ENCODE measurements at places on chromosomes 2 and 18. TPM values are rescaled to one million over a fixed set of nuclear protein-coding genes. Genes with fewer than 3 reads are reported as not detected.

ANKRD44 gene
- total RNA-seq: 16.6 TPM

CLEC4F gene
- total RNA-seq: not detected

EFHD1 gene
- 114 TPM for total RNA-seq

ZNF521 gene
- total RNA-seq: 57.1 TPM

DNA sequence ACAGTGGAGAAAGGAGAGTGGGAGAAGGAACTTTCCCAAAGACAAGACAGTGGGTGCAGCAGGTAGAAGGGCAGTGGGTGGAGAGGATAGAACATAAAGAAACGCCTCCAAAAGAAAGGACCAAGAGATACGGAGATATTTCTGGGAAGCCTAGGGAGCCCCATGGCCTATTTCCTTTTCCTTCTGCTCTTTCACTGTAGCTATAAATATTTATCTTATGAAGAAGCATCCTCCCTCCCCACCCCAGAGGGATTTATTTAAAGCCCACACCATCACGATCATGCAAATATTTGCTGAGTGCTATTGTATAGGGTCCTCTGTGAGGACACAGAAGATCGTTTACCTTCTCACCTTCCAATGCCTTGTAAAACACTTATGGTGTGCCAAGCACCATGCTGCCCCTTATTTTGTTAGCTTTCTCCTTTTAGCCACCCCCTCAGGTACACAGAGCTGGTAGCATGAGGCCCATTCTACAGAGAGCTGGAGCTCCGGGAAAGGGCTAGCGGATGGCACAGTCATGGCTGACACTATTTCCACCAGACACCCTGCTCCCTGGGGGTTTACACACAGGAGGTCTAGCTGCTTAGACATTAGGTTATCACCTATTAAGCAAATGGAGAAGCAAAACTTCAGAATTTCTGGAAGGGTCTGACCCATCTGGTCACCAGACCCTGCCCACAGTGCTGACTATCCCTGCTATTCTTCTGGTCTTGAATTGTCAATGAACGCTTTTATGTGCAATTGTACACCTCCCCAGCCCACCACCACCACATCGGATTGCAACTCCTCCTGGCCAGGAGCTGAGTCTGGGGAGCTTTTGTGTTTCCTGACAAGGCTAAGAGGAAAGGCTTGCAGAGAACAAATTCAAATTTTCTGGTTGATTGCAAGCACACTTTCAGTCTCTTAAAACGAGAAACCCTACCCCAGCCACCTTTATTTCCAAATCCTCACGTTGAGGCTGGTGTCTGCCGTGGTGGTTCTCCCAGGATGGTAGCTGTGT, 91.8 kb upstream of the KLF7 start:
- peak overlapping the region; percentile 7 for H3K4me3 ChIP-seq
- H3K36me3 ChIP-seq: no peaks in the 10 kb centered on the region
- peak overlapping the region; percentile 91 for H3K27ac ChIP-seq
- H3K4me1 ChIP-seq: peaks cover 79% of the 10 kb centered on the region

- peak overlapping the region; percentile 93 for H3K27ac ChIP-seq
- peak overlapping the region; percentile 77 for H3K4me3 ChIP-seq
- peaks cover 52% of the 10 kb centered on the region for H3K4me1 ChIP-seq
- no peaks in the 10 kb centered on the region for H3K36me3 ChIP-seq
- H3K27me3 ChIP-seq: no peaks in the 10 kb centered on the region
These were observed 1.9 kb upstream of the NAB1 start for GRCh38 chr2:190646780-190647522.

CD28 gene
- not detected for total RNA-seq

DNA sequence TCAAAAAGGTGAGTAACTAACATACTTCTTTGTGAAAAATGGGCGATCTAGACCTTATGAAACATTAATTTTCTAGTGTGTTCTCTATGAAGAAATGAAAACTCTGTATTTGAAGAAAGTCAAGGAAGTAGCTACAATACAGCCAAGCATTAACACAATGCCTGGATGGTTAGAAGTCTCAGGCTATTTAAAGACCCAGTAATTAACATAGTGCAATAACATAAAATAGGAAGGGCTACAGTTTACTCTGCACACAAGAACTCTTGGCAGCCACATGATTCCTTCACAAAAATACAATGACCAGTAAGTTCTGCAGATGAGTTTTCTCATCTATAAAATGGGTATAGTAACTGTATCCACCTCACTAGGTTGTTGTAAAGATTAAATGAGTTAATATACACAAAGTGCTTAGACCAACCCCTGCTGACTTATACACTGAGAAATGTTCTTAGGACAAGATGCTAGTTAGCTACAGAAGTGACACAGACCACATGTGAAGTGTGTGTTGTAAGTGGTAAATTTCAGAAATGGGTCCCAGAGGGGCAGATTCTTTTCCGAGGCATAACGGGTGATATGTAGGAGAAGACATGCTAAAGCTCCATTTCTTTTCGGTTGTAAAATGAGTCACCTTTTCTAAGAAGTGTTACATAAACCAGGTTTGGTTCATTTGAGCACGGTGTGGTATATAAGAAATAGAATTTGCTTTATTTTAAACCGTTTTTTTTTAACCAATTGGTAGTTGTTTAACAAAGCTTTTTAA, 61.8 kb downstream of the CXCR4 start:
- DNase-seq: no peak
- H3K27me3 ChIP-seq: peaks cover 14% of the 10 kb centered on the region
- no peaks in the 10 kb centered on the region for H3K36me3 ChIP-seq
- H3K4me1 ChIP-seq: no peaks in the 10 kb centered on the region
- H3K27ac ChIP-seq: no peak overlapping the region

GRCh38 chr2:166230024-166230723, 102.4 kb upstream of the SCN1A start:
- no peak for DNase-seq
- H3K27ac ChIP-seq: peak overlapping the region; percentile 76
- peak overlapping the region; percentile 1 for H3K4me3 ChIP-seq
- H3K27me3 ChIP-seq: no peaks in the 10 kb centered on the region
- peaks cover 34% of the 10 kb centered on the region for H3K4me1 ChIP-seq

GRCh38 chr2:39696838-39697237, 31.1 kb downstream of the TMEM178A start:
- H3K4me3 ChIP-seq: no peak overlapping the region
- H3K36me3 ChIP-seq: peaks cover 8% of the 10 kb centered on the region
- DNase-seq: no peak
- no peaks in the 10 kb centered on the region for H3K27me3 ChIP-seq
- peaks cover 14% of the 10 kb centered on the region for H3K4me1 ChIP-seq

DNA sequence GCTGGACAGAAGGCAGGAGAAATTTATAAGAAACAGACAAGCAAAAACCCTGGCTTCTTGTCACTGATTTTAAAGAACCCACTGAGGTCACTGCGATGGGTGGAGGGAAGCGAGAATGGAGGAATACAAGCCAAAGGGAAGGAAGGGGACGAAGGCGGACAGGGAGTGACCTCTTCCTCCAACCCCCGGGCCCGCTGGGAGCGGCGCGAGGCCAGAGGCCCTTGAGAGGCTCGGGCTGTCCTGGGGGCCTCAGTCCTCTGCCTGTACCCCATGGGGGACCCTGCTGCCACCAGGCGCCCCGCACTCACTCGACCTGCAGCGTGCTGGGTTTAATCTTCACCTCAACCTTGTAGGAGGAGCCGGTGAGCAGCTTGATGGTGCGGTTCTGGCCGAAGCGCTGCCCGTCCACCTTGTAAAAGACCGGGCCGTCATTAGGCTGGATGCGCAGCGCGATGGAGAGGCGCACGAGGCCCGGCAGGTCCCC, 793 bp downstream of the CNRIP1 start:
- H3K27me3 ChIP-seq: peaks cover 3% of the 10 kb centered on the region
- peaks cover 29% of the 10 kb centered on the region for H3K4me1 ChIP-seq
- H3K27ac ChIP-seq: peak overlapping the region; percentile 94

ITGAV gene
- 146 TPM for total RNA-seq

METTL8 gene
- total RNA-seq: 27.1 TPM

DNA sequence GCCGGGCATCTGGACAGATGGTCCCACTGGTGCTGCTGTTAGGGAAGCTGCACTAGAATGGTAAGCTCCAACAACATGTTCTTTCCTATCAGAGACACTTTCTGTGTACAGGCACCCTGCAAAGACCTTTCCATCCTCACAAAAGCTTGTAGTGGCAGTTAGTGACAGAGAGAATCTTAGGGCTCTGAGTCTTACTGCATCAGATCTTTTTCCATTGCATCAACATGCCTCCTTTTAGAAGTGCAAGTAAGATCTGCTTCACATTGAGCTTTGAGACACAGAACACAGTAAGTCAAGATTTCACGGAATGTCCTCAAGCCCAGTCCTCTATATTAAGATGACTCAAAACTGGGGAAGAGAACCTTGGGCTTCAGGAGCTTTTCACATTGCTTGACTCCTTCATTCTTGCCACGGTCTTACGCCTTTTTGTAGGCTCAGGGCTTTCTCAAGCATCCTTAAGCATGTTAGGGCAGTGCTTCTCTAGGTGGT, 52.6 kb downstream of the ARL4C start:
- H3K4me3 ChIP-seq: no peak overlapping the region
- H3K36me3 ChIP-seq: no peaks in the 10 kb centered on the region
- peaks cover 62% of the 10 kb centered on the region for H3K4me1 ChIP-seq
- H3K27ac ChIP-seq: peak overlapping the region; percentile 95
- no peak for DNase-seq

DLX2 gene
- total RNA-seq: 17.4 TPM

GRCh38 chr2:220441404-220441803, 814.0 kb downstream of the SLC4A3 start:
- no peak overlapping the region for H3K4me3 ChIP-seq
- no peaks in the 10 kb centered on the region for H3K36me3 ChIP-seq
- DNase-seq: no peak
- H3K4me1 ChIP-seq: no peaks in the 10 kb centered on the region

GRCh38 chr18:46222710-46223360, 118.7 kb downstream of the HAUS1 start:
- H3K36me3 ChIP-seq: peaks cover 6% of the 10 kb centered on the region
- no peak for DNase-seq
- H3K4me1 ChIP-seq: peaks cover 8% of the 10 kb centered on the region
- H3K27ac ChIP-seq: no peak overlapping the region
- no peaks in the 10 kb centered on the region for H3K27me3 ChIP-seq
- no peak overlapping the region for H3K4me3 ChIP-seq

- H3K4me1 ChIP-seq: peaks cover 12% of the 10 kb centered on the region
- no peak overlapping the region for H3K4me3 ChIP-seq
- no peaks in the 10 kb centered on the region for H3K36me3 ChIP-seq
- DNase-seq: no peak
- H3K27ac ChIP-seq: no peak overlapping the region
- no peaks in the 10 kb centered on the region for H3K27me3 ChIP-seq
These were observed 28.0 kb upstream of the COX5B start for GRCh38 chr2:97617911-97618310.

CHRNG gene
- not detected for total RNA-seq

CPLX4 gene
- not detected for total RNA-seq

FAM124B gene
- total RNA-seq: not detected

DNA sequence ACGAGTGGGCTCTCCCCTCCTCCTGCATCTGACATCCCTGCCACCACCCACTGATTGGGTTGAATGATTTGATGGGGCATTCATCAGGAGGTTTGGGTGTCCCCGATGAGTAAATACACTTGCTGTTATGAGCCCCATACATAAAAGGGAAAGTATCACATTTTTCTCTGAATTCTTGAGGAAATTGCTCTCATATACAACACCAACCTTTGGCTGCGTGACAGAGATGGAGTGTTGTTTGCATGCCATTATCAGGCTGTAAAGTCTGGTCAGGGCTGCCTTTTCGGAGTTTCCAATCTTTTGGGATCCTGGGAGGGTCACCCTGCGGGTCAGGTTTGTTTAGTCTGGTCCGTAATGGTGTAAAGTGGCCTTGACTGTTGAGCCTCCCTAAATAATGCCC, 227.9 kb upstream of the SPRED2 start:
- no peak overlapping the region for H3K4me3 ChIP-seq
- no peak for DNase-seq
- H3K27me3 ChIP-seq: peaks cover 26% of the 10 kb centered on the region
- H3K4me1 ChIP-seq: no peaks in the 10 kb centered on the region

DNA sequence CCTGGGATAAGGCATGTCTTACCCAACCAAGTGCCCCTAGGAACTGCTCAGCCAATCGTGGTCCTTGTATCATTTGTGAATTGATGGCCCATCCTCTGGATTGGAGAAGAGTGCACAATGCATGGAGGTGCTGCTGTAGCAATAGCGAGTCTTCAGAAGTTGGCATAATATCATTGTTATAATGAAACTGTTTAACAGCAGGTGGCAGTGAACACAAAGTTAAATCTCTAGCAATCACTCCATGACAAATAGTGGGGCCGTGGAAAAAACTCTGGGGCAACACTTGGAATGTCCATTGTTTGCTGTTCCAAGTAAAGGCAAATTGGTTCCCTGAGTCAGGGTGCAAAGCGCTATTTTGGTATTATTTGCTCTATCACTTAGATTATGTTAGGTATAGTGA, 11.4 kb downstream of the REG1A start:
- H3K27me3 ChIP-seq: no peaks in the 10 kb centered on the region
- DNase-seq: no peak
- no peaks in the 10 kb centered on the region for H3K4me1 ChIP-seq
- H3K27ac ChIP-seq: no peak overlapping the region
- no peak overlapping the region for H3K4me3 ChIP-seq

GRCh38 chr18:62584241-62585120, 61.7 kb downstream of the ZCCHC2 start:
- peaks cover 14% of the 10 kb centered on the region for H3K4me1 ChIP-seq
- H3K27me3 ChIP-seq: no peaks in the 10 kb centered on the region
- peak overlapping the region; percentile 13 for H3K27ac ChIP-seq
- H3K36me3 ChIP-seq: peaks cover 3% of the 10 kb centered on the region
- peak; percentile 93 for DNase-seq
- H3K4me3 ChIP-seq: peak overlapping the region; percentile 41

GRCh38 chr18:56659111-56659510, 8.0 kb downstream of the WDR7 start:
- no peak overlapping the region for H3K27ac ChIP-seq
- DNase-seq: no peak
- H3K4me1 ChIP-seq: peaks cover 6% of the 10 kb centered on the region

DNA sequence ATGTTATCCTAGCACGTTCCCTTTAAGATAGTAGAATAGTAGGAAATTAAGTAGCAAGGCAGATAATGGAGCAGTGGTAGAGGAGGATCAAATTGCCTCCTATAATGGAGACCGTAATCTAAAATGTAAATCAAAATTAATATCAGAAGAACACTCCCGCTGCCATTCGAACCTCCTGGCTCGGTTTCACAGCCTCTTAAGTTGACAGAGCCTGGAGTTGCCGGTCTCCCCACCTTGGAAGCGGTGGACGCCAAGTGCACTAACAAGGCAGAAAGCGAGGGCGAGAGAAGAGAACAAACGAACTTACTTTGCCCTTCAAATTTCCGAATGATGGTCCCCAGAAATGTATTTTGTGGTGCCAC, 450 bp downstream of the KCNH7 start:
- peak overlapping the region; percentile 19 for H3K4me3 ChIP-seq
- H3K36me3 ChIP-seq: no peaks in the 10 kb centered on the region
- no peak for DNase-seq
- H3K4me1 ChIP-seq: peaks cover 10% of the 10 kb centered on the region

TMEM163 gene
- total RNA-seq: not detected
